Activated CD4-positive, CD25-positive, alpha-beta regulatory T cell treated with anti-CD3 and anti-CD28 coated beads, Interleukin-2, amount 50 U/mL, for 72 hours (primary cell): ENCODE measurements at places on chromosomes 11 and 22.
A peak's percentile ranks its signal among the peaks of the same experiment; 100 is the strongest.

DNA sequence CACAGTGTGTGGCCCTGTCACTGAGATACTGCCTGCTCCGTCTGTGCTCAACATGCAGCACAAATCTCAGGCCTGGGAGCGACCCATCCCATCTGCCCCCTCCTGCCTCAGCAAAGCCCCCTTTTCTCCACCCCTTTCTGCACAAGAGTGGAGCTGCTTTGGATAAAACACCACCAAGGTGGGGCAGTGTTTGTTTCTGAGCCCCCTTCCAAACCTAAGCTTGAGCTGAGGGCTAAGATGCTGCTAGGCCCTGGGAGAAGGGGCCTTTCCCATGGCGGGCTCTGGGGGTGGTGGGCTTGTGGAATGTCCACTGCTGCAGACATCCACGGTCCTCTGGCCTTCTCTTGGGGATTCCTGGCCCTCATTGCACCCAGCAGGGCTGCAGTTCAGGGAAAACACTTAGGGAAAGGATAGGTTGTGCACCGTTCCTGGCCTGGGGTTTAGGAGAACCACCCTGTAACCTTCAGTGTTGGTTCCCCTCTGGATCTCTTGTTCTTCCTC lies 594.1 kb downstream of the TBC1D22A start:
- DNase-seq = no peak

DNA sequence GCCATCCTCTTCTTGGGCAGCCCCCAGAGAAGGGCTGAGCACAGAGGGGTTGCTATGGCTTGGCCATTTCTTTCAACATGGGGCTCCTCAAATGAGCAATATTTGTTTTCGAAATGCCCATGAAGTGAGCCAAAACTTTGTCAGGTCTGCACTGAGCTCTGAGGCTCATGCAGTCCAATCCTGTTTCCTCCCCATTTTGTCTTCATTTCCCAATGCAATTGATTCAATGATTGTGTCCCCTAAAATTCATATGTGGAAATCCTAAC lies 60.6 kb upstream of the CD44 start:
- no peak for DNase-seq

DNA sequence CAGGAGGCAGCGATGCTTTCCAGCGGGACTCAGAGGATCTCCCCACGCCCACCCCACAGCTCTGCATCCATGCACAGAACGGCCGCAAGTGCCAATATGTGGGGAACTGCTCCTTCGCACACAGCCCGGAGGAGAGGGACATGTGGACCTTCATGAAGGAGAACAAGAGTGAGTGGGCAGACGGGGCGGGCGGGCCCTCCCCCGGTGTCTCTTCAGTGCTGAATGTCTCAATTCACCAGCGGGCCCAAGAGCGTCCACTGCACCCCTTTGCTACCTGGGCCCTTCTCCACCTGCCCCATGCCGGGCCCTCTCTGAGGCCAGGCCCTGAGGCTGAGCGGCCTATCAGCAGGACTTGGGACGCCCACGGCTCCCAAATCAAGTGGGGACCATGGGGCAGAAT lies 25.8 kb upstream of the TEF start:
- no peak for DNase-seq

DNA sequence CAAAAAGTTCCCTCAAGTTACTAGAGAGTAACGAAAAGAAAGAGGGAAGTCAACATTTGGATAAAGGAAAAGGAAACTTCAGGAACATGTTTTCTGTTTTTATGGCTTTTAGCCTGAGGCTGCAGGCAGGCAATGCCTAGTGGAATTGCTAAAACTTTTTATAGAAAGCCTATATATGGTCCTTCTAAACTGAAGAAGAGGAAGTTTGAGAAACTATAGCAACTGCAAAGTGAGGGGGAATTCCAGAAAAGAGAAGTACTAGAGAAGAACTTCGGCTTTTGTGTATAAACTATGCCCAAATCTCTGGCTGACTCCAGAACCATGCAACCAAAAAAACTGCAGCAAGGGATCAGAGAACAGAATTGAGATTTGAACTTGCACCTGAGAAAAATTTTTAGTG lies 74.3 kb upstream of the ARHGAP42 start:
- DNase-seq = no peak

GRCh38 chr11:134380785-134381184 lies 31.3 kb downstream of the B3GAT1 start:
- no peak for DNase-seq

- DNase-seq = peak; percentile 29
Measured at GRCh38 chr11:2092464-2092910, 46.7 kb downstream of the IGF2 start.

DNA sequence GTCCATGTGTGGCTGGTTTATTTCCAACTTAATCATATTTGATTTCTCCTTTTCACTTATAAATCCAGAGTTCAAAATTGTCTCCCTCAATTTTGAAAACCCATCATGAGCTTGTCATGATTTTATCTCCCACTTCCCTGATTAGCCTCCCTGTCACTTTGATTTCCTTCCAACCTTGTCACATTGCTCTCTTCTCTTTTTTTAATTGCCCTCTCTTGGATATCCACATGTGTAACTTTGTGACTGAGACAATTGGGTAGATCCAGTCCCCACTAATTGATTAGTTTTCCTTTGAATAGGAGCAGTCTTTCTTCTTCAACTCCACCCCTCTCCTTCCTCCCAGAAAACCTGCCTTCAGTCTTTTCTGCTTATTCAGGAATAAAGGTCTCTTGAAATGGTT lies 2.4 kb downstream of the TEF start:
- DNase-seq = no peak

GRCh38 chr11:61002598-61002997 lies 31.1 kb downstream of the CD6 start:
- DNase-seq = no peak

DNA sequence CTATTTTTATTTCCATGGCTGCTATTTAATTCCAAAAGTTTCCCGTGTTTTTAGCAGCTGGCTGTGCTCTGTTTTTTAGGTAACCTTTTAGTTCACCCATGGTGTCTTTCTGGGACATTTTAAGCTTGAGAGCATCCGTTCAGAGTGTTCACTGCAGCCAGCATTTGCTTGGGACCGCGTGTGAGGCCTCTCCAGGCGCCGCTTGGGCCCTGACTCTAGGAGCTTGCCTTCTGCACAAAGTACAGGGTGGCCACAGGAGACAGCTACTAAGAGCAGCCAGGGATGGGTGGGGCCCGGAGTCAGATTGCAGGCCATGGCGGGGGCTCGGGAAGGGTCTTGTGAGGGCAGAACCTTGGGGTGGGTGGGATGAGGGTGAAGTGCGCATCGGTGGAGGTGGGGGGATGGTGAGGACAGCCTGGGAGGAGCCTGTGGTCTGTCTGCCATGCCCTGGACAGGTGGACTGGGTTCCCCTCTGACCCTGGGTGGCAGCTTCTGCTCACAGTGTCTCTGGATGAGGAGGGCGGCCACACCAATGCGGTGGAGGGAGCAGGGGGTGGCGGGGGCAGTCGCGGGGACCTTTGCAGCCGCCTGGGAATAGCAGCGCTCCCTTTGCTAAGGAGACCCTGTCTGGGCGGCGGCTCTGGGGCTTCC lies 288.1 kb downstream of the TBC1D22A start:
- no peak for DNase-seq

DNA sequence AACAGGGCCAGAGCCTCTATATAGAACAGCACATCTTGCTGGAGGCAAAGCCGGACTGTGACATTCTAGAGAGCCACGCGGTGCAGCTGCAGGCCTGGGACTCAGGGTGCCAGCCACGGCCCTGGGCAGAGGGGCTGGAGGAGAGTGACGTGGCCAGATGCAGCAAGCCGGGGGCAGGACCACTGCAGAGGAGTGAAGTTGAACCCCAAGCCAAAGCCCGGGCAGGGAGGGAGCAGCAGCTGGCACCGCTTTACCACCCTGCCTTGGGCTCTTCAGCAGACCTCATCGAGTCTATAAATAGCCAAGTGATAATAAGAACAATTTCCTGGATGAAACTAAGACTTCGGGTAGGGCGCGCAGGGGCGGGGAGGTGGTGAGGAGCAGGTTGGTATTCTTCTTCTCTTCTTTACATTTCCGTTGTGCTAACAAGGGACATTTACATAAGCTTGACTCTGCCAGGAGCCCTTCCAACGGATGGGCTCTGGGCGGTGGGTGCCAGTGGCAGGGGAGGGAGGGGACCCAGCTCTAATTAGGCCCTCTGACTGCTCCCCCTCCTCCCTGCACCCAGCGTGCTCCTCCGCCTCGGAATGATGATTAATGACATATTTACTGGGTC lies 110.2 kb downstream of the ST3GAL4 start:
- DNase-seq = no peak

DNA sequence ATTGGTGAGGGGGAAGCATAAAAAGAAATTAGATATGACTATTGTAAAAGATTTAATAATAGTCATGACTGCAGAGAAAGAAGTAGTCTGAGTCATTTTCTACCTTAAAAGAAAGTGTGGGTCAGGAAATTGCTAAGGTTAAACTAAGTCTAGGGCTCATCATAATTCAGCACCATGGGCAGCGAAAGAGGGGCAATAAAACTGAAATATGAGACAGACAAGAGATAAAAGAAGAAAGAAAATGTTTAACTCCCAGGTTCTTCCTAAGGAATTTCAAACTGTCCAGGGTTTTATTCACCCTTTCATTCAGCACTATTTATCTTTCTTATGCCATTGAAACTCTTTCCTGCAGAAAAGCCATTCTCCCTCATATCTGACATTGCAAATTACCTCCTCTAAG lies 114.4 kb upstream of the API5 start:
- DNase-seq = no peak

DNA sequence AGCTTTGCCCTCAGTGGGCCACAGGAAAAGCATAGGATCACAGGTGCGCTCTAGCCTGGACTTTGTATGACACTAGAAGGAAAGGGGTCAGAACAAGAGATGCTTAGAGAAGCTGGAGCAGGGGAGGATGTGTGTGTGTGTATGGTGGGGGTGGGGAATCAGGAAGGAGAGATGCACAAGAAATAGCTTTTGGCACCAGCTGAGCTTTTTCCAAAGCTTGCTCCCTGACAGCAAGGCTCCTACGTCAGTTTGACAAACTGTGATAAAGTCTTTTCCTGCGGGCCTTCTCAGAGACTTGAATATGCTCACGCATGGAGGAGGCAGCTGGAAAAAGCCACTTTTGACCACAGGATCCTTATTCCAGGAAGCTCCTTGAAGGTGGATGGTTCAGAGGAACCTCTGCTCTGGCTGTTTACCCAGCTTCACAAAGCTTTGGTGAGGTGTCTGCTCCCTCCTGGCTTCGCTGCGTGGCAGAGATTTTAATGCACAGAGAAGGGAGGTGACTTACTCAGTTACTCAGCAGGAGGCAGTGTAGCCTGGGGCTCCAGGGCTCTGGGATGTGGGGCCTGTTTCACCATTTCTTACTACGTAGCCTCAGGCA lies 3.9 kb downstream of the CDC42EP1 start:
- no peak for DNase-seq

DNA sequence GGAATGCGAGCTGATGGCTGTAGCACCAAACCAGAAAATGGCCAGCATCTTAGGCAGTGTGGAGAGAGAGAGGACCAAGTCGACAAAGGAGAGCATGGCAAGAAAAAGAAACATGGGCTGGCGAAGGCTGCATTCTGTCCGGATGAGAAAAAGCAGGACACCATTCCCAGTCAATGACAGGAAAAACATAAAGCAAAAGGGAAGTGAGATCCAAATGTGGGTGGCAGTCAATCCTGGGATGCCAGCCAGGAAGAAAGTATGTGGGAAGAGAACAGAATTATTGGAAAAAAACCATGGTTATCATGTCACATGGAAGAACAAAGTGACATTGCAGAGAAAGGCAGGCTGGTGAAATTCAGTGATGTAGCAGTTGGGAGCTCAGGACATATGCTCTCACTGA lies 36.9 kb upstream of the OR56A1 start:
- DNase-seq = no peak

GRCh38 chr22:44003405-44004103 lies 20.5 kb upstream of the PARVB start:
- DNase-seq = no peak

DNA sequence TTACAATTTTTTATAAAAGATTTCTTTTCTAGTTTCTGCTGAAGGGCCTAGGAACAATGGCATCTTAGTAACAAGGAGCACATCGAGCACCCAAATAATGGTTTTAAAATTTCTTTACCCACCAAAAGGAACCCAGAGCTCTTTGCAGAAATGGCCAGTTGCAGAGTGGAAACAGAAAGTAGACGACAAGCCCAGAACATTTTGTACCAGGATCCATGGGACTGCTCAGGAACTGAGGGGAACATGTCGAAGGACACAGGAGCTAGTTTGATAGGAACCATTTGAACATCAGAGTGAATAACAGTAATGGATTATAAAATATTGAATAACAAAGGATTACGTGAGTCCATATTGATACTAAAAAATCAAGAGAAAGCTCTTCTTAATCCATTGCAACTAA lies 17.3 kb downstream of the PANX1 start:
- no peak for DNase-seq

DNA sequence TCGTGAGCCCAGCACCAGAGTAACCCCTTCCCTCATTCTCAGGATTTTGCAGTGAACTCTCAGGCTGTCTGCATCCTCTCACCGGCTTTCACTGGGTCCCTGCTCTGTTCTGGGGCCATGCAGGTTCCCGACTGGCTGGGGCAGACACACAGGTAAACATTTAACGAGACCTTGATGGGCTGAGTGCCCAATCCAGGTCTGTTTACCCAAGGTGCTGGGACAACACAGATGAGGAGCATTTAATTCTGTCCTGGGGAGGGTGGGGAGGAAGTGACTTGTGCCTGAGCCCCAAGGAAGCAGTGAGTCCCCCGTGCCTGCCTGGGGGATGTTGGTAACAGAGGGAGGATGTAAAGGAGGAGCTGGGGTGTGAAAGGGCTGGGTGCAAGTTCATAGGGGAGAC lies 4.4 kb downstream of the BIK start:
- DNase-seq = no peak

GRCh38 chr11:110098645-110099044 lies 5.5 kb downstream of the ZC3H12C start:
- DNase-seq = no peak

DNA sequence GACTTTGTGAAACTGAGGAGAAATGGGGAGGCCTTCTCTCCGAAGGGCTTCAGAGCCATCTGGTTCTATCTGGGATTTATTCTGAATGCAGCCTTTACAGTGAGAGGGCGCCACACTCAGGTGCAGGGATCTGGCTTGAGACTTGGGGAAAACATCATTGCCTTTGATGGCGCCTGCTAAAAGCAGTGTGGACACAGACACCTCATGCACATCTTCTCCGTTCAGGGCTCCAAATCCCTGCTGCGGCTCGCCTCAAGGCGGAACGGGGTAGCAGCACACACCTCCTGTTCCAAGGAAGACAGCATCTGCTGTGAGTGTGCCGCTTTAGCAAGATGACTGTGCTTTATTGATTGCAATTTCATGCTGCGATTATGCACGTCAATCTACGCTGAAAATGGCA lies 37.1 kb upstream of the OLFML1 start:
- no peak for DNase-seq

GRCh38 chr11:78684377-78684776 lies 109.7 kb upstream of the NARS2 start:
- no peak for DNase-seq

GRCh38 chr22:37639771-37640590 lies 512 bp downstream of the SH3BP1 start:
- DNase-seq = no peak

DNA sequence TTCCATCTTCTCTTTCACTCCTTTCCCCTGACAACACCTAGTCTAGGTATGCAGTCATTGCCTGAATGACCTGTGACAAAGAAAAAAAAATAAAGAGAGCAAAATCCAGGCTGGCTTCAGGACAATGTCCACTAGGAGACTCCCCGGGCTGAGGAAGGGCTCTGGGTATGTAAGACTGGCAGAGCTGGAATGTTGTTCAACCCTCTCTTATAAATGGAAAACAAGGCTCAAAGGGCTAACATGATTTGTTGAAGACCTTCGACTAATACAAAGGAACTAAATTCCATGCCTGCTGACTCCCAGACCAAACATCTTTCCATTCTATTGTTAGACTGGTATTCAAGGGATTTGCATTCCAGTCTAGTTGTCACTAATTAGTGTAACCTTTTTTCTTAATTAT lies 122.2 kb downstream of the ARL14EP start:
- DNase-seq = no peak

- DNase-seq = no peak
Measured at GRCh38 chr11:102510439-102511135, 20.0 kb downstream of the MMP7 start.
